ENCODE measurements at places on chromosomes 6 and 20.
A peak's percentile ranks its signal among the peaks of the same experiment; 100 is the strongest.

DNA sequence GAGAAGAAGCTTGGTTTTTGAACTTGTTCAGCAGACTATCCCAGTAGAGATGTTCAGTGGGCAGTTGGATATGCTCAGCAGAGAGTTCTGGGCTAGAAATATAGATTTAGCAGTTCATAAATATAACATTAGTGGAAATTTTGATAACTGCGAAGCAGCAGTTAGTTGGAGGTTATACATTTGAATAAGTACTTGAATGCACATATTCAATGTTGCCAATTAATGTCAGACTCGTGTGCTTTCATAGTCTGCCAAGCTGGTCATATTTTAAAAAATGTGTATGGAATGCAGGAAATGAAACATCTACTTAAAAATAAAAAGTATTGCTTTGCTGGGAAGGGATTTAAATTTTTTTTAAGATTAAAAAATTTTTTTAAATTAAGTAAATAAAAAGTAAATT, 92.5 kb upstream of the E2F3 start:
- no peaks in the 10 kb centered on the region for H3K27me3 ChIP-seq
- no peak overlapping the region for H3K27ac ChIP-seq
- no peak for DNase-seq
- peaks cover 2% of the 10 kb centered on the region for H3K4me1 ChIP-seq
- no peaks in the 10 kb centered on the region for H3K36me3 ChIP-seq

GRCh38 chr6:167485186-167485978, 160.5 kb downstream of the TTLL2 start:
- H3K27me3 ChIP-seq, result peaks cover 27% of the 10 kb centered on the region
- no peak overlapping the region for H3K27ac ChIP-seq
- H3K36me3 ChIP-seq, result no peaks in the 10 kb centered on the region
- no peaks in the 10 kb centered on the region for H3K4me1 ChIP-seq
- DNase-seq, result peak; percentile 54
- no peak overlapping the region for H3K4me3 ChIP-seq

GRCh38 chr6:26243132-26243531, 121.9 kb upstream of the BTN3A2 start:
- DNase-seq, result no peak
- H3K36me3 ChIP-seq, result no peaks in the 10 kb centered on the region
- no peaks in the 10 kb centered on the region for H3K27me3 ChIP-seq
- H3K4me3 ChIP-seq, result no peak overlapping the region
- no peaks in the 10 kb centered on the region for H3K4me1 ChIP-seq
- no peak overlapping the region for H3K27ac ChIP-seq

- no peaks in the 10 kb centered on the region for H3K4me1 ChIP-seq
- H3K4me3 ChIP-seq, result no peak overlapping the region
- peaks cover 9% of the 10 kb centered on the region for H3K27me3 ChIP-seq
- H3K36me3 ChIP-seq, result no peaks in the 10 kb centered on the region
These were observed 46.0 kb downstream of the KIAA1755 start for GRCh38 chr20:38214256-38215193.

- peaks cover 4% of the 10 kb centered on the region for H3K27me3 ChIP-seq
- no peak overlapping the region for H3K27ac ChIP-seq
- H3K36me3 ChIP-seq, result no peaks in the 10 kb centered on the region
- no peak overlapping the region for H3K4me3 ChIP-seq
These were observed 23.6 kb upstream of the WFDC2 start for GRCh38 chr20:45445805-45446562.

DNA sequence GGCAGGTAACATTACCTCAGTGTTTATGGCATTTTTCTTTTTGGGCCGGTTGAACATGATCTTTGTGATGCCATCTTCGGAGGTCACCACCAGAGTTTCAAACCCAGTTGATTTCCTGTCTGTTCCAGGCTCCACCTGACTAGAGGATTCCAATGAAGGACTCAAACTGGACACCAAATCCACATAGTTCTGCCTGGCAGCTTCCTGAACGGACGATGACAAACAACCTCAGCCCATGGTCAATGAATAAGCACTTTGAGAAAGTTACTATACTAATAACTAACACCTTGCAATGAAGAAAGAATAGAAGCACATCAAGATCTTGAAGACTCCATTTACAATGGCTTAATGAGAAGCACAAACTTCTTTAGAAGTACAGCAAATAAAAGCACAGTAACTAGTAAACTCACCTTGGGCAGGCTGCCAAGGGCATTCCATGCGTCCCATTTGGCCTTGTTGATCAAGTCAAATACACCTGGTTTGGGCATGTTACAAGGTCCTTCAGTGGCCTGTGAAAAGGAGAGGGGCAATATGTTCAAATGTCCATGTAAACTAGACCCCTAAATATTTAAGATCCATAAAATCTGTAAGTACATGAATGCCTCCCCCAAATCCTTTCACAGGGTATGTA, 4.9 kb downstream of the ECI2 start:
- H3K27ac ChIP-seq, result no peak overlapping the region
- H3K4me1 ChIP-seq, result peaks cover 31% of the 10 kb centered on the region
- DNase-seq, result no peak
- no peaks in the 10 kb centered on the region for H3K27me3 ChIP-seq
- H3K4me3 ChIP-seq, result no peak overlapping the region

DNA sequence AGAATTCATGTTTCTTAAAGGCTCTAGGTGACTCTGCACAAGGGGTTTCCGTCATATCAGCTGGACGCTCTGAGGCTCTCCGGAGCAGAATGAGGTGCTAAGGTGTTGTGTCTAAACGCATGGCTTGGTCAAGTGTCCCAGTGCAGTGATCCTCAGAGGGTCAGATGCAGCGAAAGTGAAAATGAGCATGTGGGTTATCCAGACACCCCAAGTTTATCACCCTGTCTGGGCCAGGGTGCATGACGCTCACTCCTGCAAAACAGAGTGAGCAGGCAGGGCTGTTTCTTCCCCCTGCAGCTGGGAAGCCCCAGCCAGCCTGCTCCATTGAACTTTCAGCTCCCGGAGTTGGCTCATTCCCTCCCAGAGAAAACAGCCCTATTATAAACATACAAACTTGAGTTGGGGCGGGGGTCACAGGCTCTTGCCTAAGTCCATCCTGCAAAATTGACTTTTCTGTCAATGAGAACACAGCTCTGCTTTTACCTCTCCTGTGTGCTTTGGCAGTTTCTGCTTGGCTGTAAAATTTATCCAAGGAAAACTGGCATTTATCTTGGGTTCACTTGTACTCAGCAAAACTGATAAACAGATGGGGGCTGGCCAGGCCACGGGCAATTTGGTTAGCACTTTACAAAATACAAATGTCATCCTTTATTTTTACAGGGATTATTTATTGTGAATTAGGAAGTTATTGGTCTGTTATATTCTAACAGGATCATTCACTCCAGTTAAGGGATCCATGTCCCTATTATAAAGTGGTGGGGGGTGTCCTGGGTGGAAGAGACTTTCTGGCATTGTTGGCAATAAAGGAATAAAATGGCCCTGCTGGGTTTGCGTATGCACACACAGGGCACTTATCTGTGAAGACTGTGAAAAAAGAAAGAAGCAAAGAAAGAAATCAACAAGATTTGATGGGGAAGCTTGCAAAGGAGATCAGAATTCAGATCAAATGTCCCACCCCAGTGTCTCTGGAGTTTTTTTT, 154.9 kb downstream of the FOXA2 start:
- no peak overlapping the region for H3K27ac ChIP-seq
- H3K4me3 ChIP-seq, result no peak overlapping the region
- no peaks in the 10 kb centered on the region for H3K36me3 ChIP-seq
- DNase-seq, result no peak
- H3K27me3 ChIP-seq, result no peaks in the 10 kb centered on the region
- peaks cover 17% of the 10 kb centered on the region for H3K4me1 ChIP-seq

- no peak overlapping the region for H3K4me3 ChIP-seq
- H3K27ac ChIP-seq, result no peak overlapping the region
- H3K4me1 ChIP-seq, result peaks cover 11% of the 10 kb centered on the region
- DNase-seq, result peak; percentile 70
These were observed 153.6 kb downstream of the CD83 start for GRCh38 chr6:14270925-14271788.

DNA sequence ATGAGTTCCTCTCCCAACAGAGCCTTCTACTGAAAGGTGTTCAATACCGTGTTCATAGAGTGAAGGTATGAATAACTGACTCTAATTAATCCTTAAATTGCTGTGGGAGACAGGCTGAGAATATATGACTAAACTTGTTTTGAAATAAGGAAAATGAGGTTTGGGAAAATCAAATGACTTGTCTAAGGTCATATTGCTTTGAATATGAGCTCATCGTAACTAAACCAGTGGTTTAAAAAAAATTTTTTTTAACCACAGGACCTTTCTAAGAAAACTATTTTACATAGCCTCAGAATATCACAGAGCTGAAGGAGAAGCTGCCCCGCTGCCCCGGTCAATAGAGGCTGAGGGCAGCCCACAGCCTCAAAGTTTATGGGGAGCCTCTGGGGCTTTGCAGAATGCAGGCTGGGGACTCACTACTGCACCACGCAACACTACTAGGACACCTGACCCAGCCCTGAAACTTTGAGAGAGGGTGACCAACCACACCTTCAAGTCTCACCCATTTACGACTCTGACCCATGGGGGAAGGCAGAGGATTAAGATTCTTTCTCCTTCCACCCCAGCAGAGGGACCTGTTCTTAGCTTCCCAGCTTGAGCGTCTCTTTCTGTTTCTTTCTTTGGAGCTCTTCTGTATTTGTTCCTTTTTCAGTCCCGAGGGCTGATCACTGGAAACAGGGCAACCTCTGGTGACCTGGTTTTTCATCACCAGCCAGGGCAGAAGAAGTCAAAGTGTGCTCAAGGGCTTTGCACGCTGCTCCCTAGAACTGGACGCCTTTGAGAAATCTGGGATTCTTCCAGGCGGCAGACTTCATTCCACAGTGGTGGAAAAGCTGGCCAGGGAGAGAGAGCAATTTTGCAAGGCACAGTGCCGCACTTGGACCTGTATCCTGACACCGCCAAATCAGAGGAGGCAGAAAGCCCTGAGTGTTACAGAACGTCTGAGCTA, 220.2 kb downstream of the ATXN1 start:
- DNase-seq, result no peak
- H3K27me3 ChIP-seq, result peaks cover 5% of the 10 kb centered on the region
- H3K4me3 ChIP-seq, result no peak overlapping the region
- H3K36me3 ChIP-seq, result no peaks in the 10 kb centered on the region
- H3K27ac ChIP-seq, result no peak overlapping the region

GRCh38 chr6:122077603-122078002, 321.8 kb upstream of the HSF2 start:
- H3K36me3 ChIP-seq, result no peaks in the 10 kb centered on the region
- H3K4me1 ChIP-seq, result no peaks in the 10 kb centered on the region
- H3K27ac ChIP-seq, result no peak overlapping the region
- H3K27me3 ChIP-seq, result no peaks in the 10 kb centered on the region
- no peak overlapping the region for H3K4me3 ChIP-seq

DNA sequence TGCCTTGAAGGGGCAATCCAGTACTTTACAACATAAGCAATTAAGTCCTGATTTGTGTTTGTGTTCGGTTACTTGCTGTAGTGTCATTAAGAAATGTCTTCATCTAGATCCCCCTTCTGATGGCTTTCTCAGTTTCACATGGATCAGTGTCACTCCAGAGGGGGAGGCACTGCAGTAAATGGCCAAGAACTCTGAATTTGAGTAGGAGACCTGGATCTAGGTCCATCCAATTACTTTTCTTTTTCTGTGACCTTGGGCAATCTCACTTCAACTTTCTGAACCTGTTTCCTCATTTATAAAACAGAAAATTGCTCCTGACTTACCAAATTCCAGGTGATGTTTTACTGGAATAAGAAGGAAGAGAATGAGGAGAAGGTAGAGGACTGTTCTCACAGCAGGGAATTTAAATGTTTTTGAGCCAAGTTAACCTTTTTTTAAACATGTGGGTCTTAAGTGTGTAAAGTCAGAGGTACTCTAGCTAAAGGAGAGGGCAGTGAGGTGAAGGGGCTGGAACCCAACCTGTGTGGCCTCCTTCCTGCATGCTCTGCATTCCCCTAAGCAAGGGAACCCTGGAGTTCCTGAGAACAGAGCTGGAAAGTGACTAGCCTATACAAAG, 285.5 kb downstream of the HACE1 start:
- no peaks in the 10 kb centered on the region for H3K27me3 ChIP-seq
- no peaks in the 10 kb centered on the region for H3K4me1 ChIP-seq
- no peak for DNase-seq
- no peaks in the 10 kb centered on the region for H3K36me3 ChIP-seq
- H3K27ac ChIP-seq, result no peak overlapping the region
- no peak overlapping the region for H3K4me3 ChIP-seq

- peaks cover 76% of the 10 kb centered on the region for H3K36me3 ChIP-seq
- DNase-seq, result no peak
- no peak within 1 kb of the TSS for H3K4me3 ChIP-seq
- no peak within 1 kb of the TSS for H3K27ac ChIP-seq
These were observed at the start of gene CLDN20 for GRCh38 chr6:155263373-155264063. TSS of gene CLDN20 (plus strand) at chr6:155264013. CDS start at chr6:155275720, 11,707 bp downstream.

DNA sequence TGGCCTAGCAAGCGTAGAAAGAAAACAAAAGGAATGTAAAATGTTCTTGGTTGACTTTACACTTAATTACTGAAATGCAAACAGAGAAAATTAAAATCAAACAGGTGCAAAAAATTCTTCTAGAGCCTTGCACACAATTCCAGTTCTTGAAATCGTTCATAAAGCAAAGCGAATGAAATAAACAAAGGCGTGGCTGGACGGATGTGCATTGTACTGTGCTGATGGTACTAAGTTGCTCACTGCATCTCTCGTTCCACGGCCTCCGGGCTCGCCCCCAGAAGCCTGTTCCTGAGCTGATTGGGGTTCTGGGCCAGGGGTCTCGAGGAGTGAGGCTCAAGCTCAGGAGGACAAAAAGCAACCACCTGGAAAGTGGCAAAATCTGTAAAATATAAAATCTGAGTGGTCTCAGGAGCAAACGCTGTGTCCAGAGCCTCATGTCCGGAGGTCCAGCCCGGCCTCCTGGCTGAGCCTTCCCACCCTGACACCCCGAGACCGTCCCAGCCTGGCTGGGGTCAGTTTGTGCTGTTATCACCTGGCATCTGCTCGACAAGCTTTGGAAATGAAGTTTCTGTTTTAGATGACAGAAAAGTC, 71.3 kb downstream of the TTLL2 start:
- no peak for DNase-seq
- peaks cover 55% of the 10 kb centered on the region for H3K27me3 ChIP-seq
- no peaks in the 10 kb centered on the region for H3K36me3 ChIP-seq
- no peaks in the 10 kb centered on the region for H3K4me1 ChIP-seq

GRCh38 chr6:38508286-38508685, 131.4 kb downstream of the BTBD9 start:
- H3K4me3 ChIP-seq, result no peak overlapping the region
- no peaks in the 10 kb centered on the region for H3K36me3 ChIP-seq
- no peak for DNase-seq
- H3K27me3 ChIP-seq, result peaks cover 18% of the 10 kb centered on the region

GRCh38 chr6:158631678-158632537, 12.6 kb downstream of the DYNLT1 start:
- H3K27ac ChIP-seq, result peak overlapping the region; percentile 51
- no peak overlapping the region for H3K4me3 ChIP-seq
- H3K4me1 ChIP-seq, result peaks cover 17% of the 10 kb centered on the region
- no peaks in the 10 kb centered on the region for H3K27me3 ChIP-seq
- peak; percentile 80 for DNase-seq
- peaks cover 93% of the 10 kb centered on the region for H3K36me3 ChIP-seq

GRCh38 chr6:26495281-26495680, 4.8 kb upstream of the BTN1A1 start:
- H3K4me3 ChIP-seq, result no peak overlapping the region
- H3K27me3 ChIP-seq, result no peaks in the 10 kb centered on the region
- no peak overlapping the region for H3K27ac ChIP-seq
- peaks cover 8% of the 10 kb centered on the region for H3K4me1 ChIP-seq
- H3K36me3 ChIP-seq, result no peaks in the 10 kb centered on the region

GRCh38 chr20:18172379-18172778, 34.7 kb downstream of the KAT14 start:
- no peaks in the 10 kb centered on the region for H3K27me3 ChIP-seq
- DNase-seq, result no peak
- no peaks in the 10 kb centered on the region for H3K36me3 ChIP-seq
- no peak overlapping the region for H3K4me3 ChIP-seq
- no peak overlapping the region for H3K27ac ChIP-seq

- no peaks in the 10 kb centered on the region for H3K27me3 ChIP-seq
- no peak overlapping the region for H3K27ac ChIP-seq
- H3K4me3 ChIP-seq, result no peak overlapping the region
- H3K36me3 ChIP-seq, result no peaks in the 10 kb centered on the region
These were observed 93.8 kb downstream of the MLIP start for GRCh38 chr6:54204921-54205591.

Measured in K562 (cell line).